ENCODE measurements at places on chromosomes 3 and 15.

DNA sequence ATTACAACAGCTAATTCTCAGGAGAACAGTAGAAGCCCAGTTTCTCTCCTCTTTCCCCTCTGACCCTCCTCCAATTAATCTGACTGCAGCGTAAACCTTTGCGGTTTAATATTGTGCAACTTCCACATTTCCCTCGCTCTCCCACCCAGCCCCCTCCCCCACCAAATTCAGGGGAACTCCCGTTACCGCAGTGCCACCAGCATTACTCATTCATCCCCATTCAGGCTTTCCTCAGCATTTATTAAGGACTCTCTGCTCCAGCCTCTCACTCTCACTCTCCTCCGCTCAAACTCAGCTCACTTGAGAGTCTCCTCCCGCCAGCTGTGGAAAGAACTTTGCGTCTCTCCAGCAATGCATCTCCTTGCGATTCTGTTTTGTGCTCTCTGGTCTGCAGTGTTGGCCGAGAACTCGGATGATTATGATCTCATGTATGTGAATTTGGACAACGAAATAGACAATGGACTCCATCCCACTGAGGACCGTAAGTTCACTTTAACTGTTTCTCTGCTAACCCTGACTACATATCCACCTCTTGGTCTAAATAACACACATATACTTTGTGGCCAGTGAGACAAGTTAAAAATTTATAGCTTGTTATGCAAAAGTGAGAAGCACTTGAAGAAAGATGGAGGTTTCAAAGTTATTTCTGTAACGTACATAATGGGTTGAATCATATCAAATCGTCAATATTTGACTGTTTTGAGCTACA, at the start of gene PTX3:
PTX3 (plus strand) TSS at position 268 of the 709 bp plus-strand sequence; CDS start at position 352, 84 bp downstream.
- peak; percentile 19 for DNase-seq

GRCh38 chr3:12840591-12841148, 695 bp downstream of the RPL32 start:
- no peak for DNase-seq

GRCh38 chr15:81337713-81338157, 13.8 kb upstream of the STARD5 start:
- no peak for DNase-seq

GRCh38 chr3:152768478-152768877, 66.5 kb upstream of the P2RY1 start:
- DNase-seq, result no peak

DNA sequence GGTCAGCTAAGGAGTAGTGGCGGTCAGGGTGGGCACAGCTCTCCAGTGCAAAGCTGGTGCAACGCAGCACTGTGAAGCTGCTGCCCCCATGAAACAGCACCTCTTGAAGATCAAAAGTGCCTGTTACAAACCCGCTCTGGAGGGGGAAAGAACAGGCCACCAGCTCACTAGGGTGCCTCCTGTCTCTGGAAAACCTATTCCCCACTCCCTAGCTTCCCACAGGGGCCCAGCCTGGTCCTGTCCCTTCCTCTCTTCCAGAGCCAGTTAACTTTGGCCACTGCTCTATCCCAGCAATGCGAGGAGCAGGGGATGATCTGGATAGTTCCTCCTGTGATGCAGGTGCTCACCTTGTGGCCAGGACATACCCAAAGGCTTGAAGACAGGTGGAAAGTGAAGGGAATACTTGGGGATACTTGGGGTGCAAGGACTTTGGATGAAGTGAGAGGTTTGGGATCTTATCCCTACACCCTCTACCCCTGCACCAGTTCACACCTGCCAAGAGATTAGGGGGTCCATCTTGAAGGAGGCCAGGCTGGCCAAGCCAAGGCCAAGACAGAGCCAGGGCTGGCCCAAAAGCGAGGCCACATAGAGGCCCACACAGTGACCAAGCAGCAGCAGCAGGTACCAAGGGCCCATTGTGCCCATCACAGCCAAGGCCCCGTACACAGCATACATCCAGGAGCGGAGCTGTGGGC, 4.2 kb downstream of the HHATL start:
- no peak for DNase-seq

GRCh38 chr3:138962854-138963560, 16.0 kb downstream of the FOXL2NB start:
- no peak for DNase-seq

Measured in pancreas (tissue), 10 donors.